ENCODE measurements at places on chromosomes 4 and X.
A peak's percentile ranks its signal among the peaks of the same experiment; 100 is the strongest.

DNA sequence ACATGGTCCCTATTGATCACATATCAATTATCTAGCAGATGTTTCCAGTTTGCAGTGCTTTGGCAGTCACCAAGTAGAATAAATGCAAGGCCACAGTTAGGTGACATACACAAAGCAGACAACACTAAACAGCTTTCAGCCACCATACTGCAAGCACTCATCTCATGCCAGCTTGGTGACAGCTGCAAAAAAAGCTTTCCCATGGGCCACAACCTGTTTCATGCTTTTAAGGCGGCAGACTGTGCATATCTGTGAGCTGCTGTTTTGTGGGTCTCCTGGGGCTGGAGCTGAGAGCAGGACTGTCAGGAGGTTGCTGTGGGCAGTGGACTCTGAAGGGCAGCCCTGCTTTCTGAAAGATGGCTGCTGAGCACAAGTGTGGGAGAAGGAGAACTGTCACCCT lies 82.6 kb downstream of the FHDC1 start:
- H3K27ac ChIP-seq: no peak overlapping the region
- H3K27me3 ChIP-seq: no peaks in the 10 kb centered on the region
- DNase-seq: no peak
- H3K36me3 ChIP-seq: peaks cover 13% of the 10 kb centered on the region
- H3K4me1 ChIP-seq: peaks cover 12% of the 10 kb centered on the region
- H3K4me3 ChIP-seq: no peak overlapping the region

- H3K36me3 ChIP-seq: peaks cover 38% of the 10 kb centered on the region
- no peak for DNase-seq
- no peaks in the 10 kb centered on the region for H3K27me3 ChIP-seq
These were observed 882 bp downstream of the MRFAP1 start for GRCh38 chr4:6641164-6641970.

DNA sequence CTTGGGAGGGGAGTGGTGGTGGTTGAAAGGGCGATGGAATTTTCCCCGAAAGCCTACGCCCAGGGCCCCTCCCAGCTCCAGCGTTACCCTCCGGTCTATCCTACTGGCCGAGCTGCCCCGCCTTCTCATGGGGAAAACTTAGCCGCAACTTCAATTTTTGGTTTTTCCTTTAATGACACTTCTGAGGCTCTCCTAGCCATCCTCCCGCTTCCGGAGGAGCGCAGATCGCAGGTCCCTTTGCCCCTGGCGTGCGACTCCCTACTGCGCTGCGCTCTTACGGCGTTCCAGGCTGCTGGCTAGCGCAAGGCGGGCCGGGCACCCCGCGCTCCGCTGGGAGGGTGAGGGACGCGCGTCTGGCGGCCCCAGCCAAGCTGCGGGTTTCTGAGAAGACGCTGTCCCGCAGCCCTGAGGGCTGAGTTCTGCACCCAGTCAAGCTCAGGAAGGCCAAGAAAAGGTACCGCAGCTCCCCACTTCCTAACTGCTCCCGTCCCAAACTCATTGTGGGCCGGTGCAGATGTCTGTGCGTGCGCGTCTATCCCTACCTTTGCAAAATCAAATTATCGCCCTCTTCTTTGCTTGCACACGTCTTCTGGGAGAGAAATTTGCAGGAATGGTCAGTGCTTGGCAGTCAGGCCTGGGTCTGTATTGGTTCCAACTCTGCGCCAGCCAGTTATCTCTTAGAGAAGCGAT lies 533 bp downstream of the IL15 start:
- no peaks in the 10 kb centered on the region for H3K36me3 ChIP-seq
- peak; percentile 33 for DNase-seq
- H3K4me1 ChIP-seq: peaks cover 20% of the 10 kb centered on the region
- H3K4me3 ChIP-seq: peak overlapping the region; percentile 90

DNA sequence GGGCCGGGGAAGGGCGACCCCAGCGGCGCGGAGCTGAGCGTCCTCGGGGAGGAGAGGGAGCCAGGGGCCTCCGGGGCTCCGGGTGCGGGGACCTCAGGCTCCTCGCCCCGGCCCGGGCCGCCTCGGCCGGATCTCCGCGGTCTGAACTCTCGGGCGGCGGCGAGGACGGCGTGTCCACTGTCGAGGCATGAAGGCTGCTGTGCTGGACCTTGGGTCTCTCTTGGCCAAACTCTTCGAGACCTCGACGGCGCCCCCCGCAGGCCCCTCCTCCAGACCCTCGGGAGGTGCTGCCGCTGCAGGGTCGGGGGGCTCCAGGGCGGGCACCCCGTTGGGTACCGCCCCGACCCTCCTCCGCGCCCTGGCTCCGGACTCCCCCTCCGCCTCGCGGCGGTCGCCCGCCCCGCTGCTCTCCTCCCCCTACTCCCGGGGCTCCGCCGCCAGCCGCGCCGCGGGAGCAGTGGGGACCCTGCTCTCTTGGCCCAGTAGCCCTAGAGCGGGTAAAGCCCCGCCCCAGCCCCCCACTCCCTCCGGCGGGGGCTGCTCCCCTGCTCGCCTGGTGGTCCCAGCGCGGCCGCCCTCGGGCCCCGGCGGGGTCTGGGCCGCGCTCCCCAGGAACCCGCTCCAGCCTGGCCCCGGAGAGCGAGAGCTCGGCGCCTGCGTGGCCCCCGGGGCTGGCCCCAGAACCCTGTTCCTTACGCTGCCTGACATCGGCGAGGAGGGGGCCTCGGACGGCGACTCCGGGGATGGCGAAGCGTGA lies 564 bp downstream of the FAM149A start:
- no peak overlapping the region for H3K27ac ChIP-seq
- DNase-seq: no peak
- peaks cover 42% of the 10 kb centered on the region for H3K27me3 ChIP-seq
- peaks cover 12% of the 10 kb centered on the region for H3K4me1 ChIP-seq

DNA sequence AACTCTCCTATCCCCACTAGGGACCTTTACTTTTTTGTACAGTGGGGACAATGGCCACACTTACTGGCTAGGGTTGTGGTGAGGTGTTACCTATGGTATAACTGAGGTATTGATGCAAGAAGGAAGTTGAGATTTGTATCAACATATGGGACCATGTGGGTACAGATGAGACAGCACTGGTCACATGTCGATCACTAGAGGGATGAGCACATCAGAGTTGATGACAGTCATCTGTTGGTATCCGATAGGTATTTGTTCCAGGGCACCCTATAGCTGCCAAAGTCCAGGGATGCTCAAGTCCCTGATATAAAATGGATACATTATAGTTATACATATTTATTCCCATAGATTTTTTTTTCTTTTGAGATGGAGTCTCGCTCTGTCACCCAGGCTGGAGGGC lies 12.6 kb upstream of the SLC10A3 start:
- H3K36me3 ChIP-seq: peaks cover 11% of the 10 kb centered on the region
- no peaks in the 10 kb centered on the region for H3K27me3 ChIP-seq
- H3K4me3 ChIP-seq: no peak overlapping the region

DNA sequence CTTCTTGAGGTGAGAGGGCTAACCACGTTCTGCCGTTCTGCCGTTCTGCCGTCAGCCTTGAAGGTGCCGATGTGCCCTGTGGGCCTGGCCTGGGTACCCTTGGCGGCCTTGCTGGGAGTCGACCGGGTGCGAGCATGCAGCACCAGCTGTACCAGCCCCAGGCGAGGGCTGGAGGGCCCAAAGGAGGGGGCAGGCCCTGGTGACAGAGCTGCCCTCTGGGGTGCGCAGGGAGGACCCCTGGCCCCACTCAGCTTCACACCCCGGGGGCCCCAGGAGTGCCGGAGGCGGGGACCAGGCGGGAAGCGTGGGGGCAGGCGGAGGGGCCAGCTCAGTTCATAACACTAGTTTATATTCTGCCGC lies 22.1 kb downstream of the UVSSA start:
- H3K36me3 ChIP-seq: peaks cover 32% of the 10 kb centered on the region
- no peak for DNase-seq
- H3K4me1 ChIP-seq: peaks cover 9% of the 10 kb centered on the region
- no peak overlapping the region for H3K27ac ChIP-seq
- no peak overlapping the region for H3K4me3 ChIP-seq

GRCh38 chr4:67871867-67872266 lies 11.9 kb downstream of the TMPRSS11D start:
- no peaks in the 10 kb centered on the region for H3K4me1 ChIP-seq
- H3K27me3 ChIP-seq: no peaks in the 10 kb centered on the region
- H3K27ac ChIP-seq: no peak overlapping the region
- H3K36me3 ChIP-seq: no peaks in the 10 kb centered on the region
- H3K4me3 ChIP-seq: no peak overlapping the region

GRCh38 chr4:16026160-16026761 lies 57.6 kb downstream of the PROM1 start:
- H3K4me1 ChIP-seq: no peaks in the 10 kb centered on the region
- H3K27ac ChIP-seq: no peak overlapping the region

GRCh38 chrX:45306794-45307193 lies 106.1 kb upstream of the DIPK2B start:
- H3K27me3 ChIP-seq: no peaks in the 10 kb centered on the region
- H3K4me3 ChIP-seq: no peak overlapping the region
- no peaks in the 10 kb centered on the region for H3K4me1 ChIP-seq
- no peak for DNase-seq

DNA sequence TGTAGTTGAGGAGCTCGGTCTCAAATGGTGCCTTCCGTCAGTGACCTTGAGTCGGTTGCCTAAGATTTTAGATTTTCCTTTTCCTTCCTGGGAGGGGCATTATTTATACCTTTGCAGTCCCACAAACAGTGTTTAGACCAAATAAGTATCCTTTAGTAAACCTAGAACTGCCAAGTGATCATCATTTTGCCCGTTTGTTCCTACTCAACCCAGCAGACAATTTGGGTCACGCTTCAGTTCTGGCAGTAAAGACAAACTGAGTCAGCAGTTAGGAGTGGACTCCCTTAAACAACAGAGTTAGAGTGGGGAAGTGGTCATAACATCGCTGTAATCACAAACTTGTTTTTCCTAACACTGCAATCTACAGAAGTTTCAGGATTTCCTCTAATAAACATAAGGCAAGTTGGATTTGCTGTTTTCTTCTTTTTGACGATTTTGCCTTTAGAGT lies 777 bp upstream of the WDFY3 start:
- peak overlapping the region; percentile 91 for H3K27ac ChIP-seq
- H3K4me3 ChIP-seq: peak overlapping the region; percentile 90
- H3K36me3 ChIP-seq: peaks cover 5% of the 10 kb centered on the region
- H3K4me1 ChIP-seq: peaks cover 20% of the 10 kb centered on the region

All from stimulated activated naive B cell treated with anti-CD40 and anti-IgM and Interleukin-4, amounts not matched to agents 10 μg/mL and 1 μg/mL and 100 μg/mL, for 72 hours (primary cell).